AG10803 (cell line): ENCODE measurements at places on chromosomes 13 and 19.

- DNase-seq: no peak
These were observed 15.8 kb upstream of the ZNF431 start for GRCh38 chr19:21126078-21126477.

- DNase-seq: peak; percentile 42
These were observed 156.3 kb upstream of the FNDC3A start for GRCh38 chr13:48819376-48819775.

- no peak for DNase-seq
These were observed 999 bp upstream of the ZNF264 start for GRCh38 chr19:57190301-57190700.

DNA sequence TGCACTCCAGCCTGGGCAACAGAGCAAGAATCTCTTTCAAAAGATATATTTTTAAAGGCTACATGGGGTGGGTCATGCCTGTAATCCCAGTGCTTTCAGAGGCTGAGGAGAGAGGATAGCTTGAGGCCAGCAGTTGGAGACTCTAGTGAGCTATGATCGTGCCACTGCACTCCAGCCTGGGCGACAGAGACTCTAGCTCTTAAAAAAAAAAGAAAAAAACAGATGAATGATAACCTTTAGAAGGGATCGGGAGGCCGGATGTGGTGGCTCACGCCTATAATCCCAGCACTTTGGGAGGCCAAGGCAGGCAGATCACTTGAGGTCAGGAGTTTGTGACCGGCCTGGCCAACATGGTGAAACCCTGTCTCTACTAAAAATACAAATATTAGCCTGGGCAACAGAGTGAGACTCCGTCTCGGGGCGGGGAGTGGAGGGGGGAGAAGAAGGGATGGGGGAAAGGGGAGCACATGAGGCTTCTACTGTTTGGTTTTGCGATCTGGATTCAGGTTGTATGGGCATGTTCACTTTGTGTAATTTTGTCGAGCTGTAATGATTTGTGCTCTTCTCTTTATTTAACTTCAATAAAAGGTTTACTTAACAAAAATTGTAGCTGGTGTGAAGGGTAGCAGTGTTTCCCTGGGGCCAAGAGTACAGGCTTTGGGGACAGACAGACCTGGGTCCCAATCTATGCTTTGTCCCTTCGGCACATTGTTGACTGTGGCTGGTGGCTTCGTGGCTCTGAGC lies 1.1 kb upstream of the PSMC4 start:
- DNase-seq: no peak

DNA sequence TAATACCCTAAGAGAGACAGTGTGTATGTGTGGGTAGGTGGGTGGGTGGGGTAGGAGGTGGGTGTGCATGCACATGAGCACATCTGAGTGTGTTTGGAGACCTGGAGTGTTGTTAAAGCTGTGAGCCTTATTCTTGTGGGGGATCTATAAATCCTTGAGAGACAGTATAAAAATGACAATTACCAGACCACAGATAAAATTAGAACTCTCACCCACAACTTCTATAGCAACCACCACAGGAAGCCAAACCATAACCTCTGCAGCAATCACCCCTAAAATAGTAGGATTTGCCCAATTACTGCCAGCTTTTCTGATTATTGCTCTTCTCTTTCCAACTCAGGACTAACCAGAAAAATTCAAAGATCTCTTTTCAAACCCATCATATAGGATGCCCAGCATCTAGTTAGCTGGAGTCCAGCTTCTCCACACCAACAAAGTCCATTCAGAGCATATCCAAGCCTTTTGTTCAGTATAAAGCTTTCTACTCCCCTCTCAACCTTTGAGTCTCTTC lies 93.4 kb upstream of the SLITRK1 start:
- peak; percentile 3 for DNase-seq

GRCh38 chr13:93915269-93915809 lies 564.1 kb downstream of the DCT start:
- DNase-seq: peak; percentile 74

DNA sequence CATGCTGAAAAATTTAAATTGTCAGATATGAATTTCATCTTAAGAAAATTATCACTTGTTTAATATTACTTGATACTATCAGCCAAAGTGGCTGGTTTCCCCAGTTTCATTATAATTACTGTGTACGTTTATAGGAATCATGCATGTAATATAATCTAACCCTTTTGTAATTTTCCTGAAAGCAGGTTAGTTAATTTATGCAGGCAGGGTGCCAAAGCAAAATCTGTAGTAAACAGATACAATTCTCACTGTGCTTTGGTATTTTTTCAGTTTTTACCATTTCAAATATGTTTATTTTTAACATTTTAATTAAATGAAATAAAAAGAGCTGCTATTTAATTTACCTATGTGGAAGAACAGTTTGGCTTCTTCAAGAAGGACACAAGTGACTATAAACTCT lies 1227.5 kb upstream of the MIR17HG start:
- no peak for DNase-seq

- DNase-seq: peak; percentile 96
These were observed 11.1 kb downstream of the LYL1 start for GRCh38 chr19:13091400-13092157.

GRCh38 chr19:1861599-1862031 lies 1.8 kb downstream of the KLF16 start:
- DNase-seq: no peak

GRCh38 chr13:97228850-97229521 lies 6.9 kb downstream of the MBNL2 start:
- DNase-seq: no peak
